Regular cardiac myocyte (primary cell): ENCODE measurements at places on chromosomes 1 and 21. TPM values are rescaled to one million over a fixed set of nuclear protein-coding genes. Genes with fewer than 3 reads are reported as not detected.

ERICH3 gene
- total RNA-seq = under 0.01 TPM in 1 of 2 replicates, not detected in the other

NDUFS5 gene
- total RNA-seq = 374 and 589 TPM in 2 replicates

PCP4 gene
- not detected in 2 replicates for total RNA-seq

MAN1A2 gene
- total RNA-seq = 50.4 and 68.2 TPM in 2 replicates

OR2G6 gene
- not detected in 2 replicates for total RNA-seq

MAD2L2 gene
- 26.2 and 32.4 TPM in 2 replicates for total RNA-seq

DENND2C gene
- 1.5 and 3.7 TPM in 2 replicates for total RNA-seq

AQP10 gene
- total RNA-seq = 0.19 and 0.56 TPM in 2 replicates

MYOM3 gene
- total RNA-seq = under 0.01 TPM in 2 replicates

PHTF1 gene
- 38.1 and 38.9 TPM in 2 replicates for total RNA-seq

FCRL2 gene
- total RNA-seq = not detected in 2 replicates

TM2D1 gene
- total RNA-seq = 43.7 and 97.0 TPM in 2 replicates

DSCAM gene
- total RNA-seq = not detected in 2 replicates

PRDX6 gene
- total RNA-seq = 265 and 285 TPM in 2 replicates
